ENCODE measurements at places on chromosomes 1 and 21. TPM values are rescaled to one million over a fixed set of nuclear protein-coding genes. Genes with fewer than 3 reads are reported as not detected.
A peak's percentile ranks its signal among the peaks of the same experiment; 100 is the strongest.

GRCh38 chr1:15682936-15683341 lies 1.2 kb upstream of the PLEKHM2 start:
- DNase-seq, result no peak

GRCh38 chr1:57124768-57125446 lies 159.1 kb upstream of the C8B start:
- DNase-seq, result peak; percentile 1

GRCh38 chr1:16155537-16156410 lies at the start of gene EPHA2:
EPHA2 (minus strand) TSS chr1:16156069; CDS start chr1:16155932, 137 bp downstream.
- peak; percentile 98 for DNase-seq

DNA sequence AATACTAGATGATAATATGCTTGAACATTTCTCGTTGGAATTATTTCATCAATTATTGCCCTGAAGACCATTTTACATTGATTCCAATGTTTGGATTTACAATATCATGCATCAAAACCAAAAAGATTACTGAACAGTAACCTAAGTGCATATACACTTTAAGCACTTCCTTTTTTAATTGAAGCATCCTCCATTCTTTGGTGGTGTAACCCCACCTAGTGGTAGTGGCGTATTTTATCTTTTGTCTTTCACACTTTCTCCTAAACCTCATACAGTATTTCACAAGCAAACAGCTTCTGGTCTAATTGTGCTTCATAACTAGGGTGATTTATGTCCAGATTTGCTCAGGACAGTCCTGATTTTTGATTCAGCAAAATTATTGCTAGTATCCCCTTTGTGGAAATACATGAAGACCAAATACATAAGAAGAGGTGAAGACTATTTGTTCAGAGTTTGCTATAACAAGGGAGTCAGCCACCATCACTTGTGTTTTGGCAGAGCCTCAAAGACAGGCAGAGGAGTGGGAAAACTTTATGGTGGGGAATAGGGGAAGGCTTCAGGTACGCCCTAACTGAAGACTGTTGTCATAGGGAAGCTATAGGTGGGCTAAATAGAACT lies 3.4 kb upstream of the NVL start:
- peak; percentile 28 for DNase-seq

DNA sequence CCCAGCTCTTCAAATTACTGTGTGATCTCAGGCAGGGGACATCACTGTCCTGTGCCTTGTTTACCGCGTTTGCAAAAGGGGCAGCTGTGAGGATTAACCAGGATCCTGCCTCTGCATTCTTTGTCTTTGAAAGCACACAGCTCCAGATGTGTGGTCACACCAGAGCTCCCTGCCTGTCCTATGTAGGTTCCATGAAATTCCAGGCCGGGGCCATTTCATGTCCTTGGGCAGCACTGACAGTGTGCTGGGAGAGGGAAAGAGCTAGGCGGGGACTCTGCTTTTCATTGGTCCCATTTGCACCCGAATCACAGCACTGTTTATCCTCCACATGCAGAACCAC lies 42.2 kb upstream of the SELENON start:
- DNase-seq, result no peak

Gene FAM177B
- total RNA-seq, result not detected

Gene WARS2
- 25.0 TPM for total RNA-seq

Gene TRPM2
- 0.42 TPM for total RNA-seq

Gene ZNF697
- 17.3 TPM for total RNA-seq

Gene IL12RB2
- 1.4 TPM for total RNA-seq
